ENCODE measurements at places on chromosomes 6 and 20.

DNA sequence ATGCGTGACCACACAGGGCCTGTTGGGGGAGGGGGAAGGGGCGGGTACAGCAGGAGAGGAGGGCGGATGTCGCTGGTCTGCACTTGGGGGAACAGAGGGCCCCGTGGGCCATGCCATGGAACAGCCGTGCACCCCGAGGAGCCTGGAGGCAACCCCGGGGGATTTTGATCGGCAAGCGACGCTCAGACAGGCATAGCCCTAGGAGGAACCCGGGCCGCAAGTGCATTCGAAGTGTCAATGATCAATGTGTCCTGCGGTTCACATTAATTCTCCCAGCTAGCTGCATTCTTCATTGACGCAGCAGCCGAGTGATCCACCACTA is 772.8 kb upstream of the DEFB115 start:
- no peak for DNase-seq

DNA sequence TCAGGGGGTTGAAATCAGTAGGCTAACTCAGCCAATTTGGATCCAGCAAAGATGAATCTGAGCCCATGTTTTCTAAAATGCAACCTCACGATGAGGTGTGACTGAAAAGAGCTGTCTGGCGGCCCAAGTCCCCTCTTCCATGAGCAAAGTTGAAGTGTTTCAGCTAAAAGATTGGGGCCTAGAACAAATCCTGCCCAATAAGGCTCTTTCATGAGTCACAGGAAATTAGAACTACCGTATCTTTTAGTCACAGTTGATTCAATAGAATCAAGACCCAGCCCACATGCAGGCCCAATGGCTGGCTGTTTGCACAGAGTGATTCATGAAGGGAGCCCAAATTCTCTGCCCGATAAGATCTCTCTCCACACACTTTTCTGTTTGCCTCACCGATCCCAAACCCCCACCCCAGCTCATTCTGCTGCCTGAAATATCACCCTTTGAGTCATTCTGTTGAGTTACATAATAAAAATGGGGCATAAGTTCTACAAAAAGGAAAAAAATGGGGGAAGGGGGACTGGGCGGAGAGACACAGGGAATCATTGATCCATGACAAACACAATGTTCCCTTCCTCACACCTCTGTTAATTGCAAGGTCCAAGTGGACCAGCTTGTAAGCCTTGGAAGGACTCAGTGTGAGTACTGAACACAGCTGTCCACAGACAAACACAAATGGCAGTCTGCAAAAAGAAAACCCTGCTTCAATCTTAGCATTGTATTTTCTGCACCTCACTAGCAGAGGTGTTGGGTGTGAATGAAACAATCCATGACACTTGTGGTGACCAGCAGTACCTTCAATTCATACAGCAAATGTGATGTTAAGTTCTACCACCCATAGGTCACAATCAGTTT is 13.8 kb downstream of the FOXQ1 start:
- no peak for DNase-seq

GRCh38 chr6:167089243-167090142 is 33.4 kb upstream of the CCR6 start:
- no peak for DNase-seq

DNA sequence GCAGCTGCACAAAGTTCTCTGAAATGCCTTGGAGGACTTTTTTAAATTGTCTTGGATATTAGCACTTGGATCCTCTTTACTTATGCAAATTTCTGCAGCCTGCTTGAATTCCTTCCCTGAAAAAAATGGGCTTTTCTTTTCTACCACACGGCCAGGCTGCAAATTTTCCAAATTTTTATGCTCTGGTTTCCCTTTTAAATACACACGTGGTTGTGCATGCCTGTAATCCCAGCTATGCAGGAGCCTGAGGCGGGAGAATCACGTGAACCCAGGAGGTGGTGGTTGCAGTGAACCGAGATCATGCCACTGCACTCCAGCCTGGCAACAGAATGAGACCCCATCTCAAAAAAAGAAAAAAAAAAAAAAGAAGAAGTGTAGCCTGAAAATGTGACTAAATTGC is 76.1 kb upstream of the PRND start:
- no peak for DNase-seq

- DNase-seq = no peak
Observed at GRCh38 chr6:52547647-52548352, 29.1 kb downstream of the TRAM2 start.

DNA sequence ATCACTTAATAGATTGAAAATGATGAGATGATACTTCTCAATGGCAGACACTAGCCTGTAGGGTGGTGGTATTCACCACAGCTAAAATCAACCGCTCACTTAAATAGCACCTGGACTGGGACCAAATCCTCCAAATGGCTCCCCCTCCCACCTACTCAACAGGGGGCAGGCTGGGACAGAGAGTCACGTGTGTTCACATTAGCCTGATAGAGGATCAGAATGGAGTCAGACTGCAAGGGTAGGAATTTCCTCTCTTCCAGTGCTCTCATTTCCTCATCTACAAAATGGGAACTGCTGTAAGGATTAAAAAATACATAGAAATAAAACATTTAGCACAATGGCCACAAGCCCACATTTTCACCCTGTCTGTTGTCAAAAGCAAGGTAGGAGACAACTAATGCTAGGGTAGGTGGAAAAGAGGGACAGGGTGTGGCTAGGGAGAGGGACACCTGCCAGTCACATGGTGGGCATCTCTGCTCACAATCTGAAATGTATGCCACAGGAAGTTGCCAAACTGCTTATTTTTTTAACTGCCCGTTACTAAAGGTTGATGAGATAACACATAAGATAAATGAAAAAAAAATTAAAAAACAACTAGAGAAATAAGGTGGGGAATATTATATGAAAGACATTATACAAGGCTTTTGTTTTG is 55.3 kb downstream of the BACH2 start:
- no peak for DNase-seq

DNA sequence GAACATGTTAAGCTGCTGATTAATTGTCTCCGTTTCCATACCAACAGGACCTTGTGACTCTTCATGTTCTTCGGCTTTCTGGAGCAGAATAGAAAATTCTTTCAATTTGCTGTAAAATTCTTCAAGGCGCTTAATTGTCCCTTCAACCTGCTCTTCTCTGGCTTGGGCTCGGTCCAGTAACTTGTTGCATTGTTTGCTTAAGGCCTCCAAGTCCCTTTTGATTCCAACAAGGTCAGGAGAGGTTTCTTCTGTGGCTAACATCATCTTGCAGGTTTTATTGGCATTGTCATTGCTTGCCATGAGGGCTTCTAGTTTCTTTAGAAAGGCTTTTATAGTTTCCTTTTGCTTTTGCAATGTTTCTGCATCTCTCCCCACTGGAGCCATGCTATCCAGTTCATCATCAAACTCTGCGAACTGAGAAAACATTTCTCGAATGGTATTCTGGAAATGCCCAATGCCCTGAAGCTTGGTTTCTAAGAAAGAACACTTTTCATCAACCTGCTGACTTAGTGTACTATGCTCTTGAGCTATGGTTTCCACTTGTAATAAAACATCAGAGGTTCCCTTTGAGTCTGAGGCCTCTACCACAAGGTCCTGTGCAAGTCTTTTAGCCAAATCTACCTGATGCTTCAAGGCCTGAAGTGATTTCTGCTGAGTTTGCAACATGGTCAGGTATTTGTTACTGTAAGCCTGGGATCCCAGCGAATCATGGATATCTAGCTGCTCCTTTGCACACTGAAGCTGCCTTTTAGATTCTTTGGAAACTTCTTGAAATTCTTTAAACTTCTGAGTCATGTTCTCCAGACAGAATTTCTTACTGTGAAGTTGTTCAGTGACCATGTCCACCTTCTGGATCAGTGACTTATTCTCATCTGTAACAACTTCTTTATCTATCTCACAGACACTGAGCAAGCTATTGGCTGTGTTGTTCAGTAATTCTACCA is 90.2 kb downstream of the DST start:
- no peak for DNase-seq

GRCh38 chr20:35311409-35311808 is 19.2 kb upstream of the FAM83C start:
- DNase-seq = no peak

- DNase-seq = no peak
Observed at GRCh38 chr6:55925292-55925691, 49.9 kb upstream of the BMP5 start.

DNA sequence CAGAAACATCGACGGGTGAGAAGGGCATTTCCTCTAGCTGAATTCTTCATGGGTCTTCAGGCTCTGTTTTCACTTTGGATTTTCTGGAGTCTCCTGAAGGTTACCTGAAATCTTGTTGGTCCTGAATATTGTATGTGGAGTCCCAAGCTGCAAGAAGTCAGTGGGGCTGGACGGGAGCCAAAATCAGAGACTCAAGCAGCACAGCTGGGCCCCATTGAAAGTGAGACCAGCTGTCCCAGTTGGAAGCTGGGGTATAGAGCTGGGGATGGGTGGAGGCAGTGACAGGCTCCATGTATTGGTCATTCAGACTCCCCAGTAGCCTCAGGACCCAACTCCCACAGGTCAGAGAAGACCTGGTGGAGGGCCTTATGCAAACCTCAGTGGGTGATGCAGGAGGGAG is 111.3 kb upstream of the MLN start:
- no peak for DNase-seq

All from GM12891 (cell line).